ENCODE measurements at places on chromosomes 11 and 22.
A peak's percentile ranks its signal among the peaks of the same experiment; 100 is the strongest.

DNA sequence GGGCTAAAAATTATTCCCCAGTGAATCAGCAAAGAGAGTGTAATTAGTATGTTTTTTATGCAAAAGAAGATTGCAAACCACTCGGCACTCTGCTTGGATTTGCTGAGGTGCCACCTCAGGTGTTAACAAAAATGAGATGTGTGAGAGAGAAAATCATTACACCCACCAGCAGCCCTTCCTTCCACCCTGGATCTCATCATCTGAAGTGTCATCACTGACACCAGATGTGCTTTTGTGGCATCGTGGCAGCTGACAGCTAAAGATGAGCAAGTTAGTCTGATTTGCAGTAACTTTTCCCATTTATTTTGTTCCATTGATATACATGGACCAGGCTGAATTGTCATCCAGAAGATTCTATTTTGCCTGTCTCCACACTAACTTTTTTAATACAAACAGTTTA is 44.6 kb upstream of the PAK1 start:
- DNase-seq: no peak

- DNase-seq: no peak
These were observed 23.2 kb upstream of the GLYATL1B start for GRCh38 chr11:59062602-59063529.

DNA sequence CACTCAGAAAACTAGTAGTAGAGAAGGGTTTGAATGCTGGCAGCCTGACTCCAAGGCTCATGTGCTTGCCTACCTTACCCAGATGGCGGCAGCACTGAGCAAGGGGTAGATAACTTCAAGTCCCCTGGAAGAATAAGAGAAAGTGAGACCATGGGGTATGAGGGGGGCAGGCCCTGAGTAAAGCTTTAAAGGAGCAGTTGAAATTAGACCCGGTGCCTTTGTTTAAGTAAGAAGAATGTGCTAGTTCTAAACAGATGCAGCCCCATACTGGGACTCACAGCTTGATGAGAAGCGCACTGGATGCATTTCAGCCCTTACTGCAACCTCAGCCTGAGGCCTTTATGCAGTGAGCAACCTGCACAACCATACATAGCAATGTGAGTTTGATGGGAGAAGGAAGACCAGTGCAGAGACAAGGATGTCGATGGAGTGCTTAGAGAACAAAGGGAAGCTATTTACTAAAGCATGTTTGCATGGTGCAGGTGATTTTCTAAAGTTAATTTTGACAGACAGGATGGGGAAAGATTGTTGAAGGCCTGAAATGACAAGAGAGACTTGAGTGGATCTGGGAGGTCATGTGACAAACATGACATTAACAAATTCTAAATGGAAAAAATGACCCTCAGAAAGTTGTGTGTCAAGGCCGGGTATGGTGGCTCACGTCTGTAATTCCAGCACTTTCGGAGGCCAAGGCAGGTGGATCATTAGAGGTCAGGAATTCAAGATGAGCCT is 27.1 kb upstream of the TMA7B start:
- DNase-seq: peak; percentile 7

GRCh38 chr11:2217211-2218030 is 45.8 kb upstream of the TH start:
- DNase-seq: no peak

- no peak for DNase-seq
These were observed 521.0 kb downstream of the ETS1 start for GRCh38 chr11:128066399-128066798.
